Esophagus squamous epithelium (tissue), 5 donors: ENCODE measurements at places on chromosomes 1 and 21.

- no peaks in the 10 kb centered on the region for H3K36me3 ChIP-seq
- H3K27me3 ChIP-seq, result peaks cover 14% of the 10 kb centered on the region
- H3K27ac ChIP-seq, result no peak overlapping the region
- no peak overlapping the region for H3K4me3 ChIP-seq
Measured at GRCh38 chr1:208557046-208557722, 313.0 kb upstream of the PLXNA2 start.

DNA sequence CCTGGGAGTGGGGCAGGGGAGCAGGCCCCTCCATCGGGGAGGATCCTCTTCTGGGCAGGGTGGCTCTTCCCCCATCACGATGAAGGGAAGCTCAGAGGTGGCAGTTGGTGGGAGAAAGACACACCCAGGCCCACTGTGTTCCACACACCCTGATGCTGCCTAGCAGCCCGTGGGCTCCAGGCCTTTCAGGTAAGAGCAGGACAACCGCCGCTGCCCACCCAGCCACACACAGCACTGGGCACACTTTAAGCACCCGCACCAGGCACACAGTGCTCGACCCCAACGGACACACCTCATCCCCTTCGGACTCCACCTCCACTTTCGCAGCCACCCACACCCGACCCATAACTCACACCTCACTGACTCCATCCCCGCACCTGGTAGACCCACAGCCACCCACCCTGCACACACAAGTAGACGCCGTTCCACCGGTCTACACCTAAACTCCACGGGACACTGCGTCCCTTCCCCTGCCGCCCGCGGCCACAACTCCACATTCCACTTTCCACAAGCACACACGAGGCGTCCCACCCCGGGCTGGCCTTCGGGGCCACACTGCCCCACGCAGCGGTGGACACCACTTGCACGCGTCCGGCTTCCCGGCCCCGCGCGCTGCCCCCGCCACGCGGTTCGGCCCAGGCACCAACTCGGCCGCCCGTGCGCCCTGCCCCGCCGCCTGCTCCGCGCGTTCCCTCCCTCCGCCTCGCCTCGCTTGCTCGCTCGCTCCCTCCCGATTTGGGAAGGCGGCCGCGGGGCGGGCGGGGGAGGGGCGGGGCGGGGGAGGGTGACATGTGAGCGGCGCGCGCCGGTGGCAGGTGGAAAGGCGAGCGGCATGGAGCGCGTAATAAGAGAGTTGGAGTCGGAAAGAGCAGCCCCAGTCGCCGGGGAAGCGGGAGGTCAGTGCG is at the start of gene KCNQ4:
Gene KCNQ4, plus strand, starts transcription at position 787 of the 905 bp plus-strand sequence. CDS start 307 bp downstream, outside the sequence.
- no peaks in the 10 kb centered on the region for H3K27me3 ChIP-seq
- H3K27ac ChIP-seq, result peak within 1 kb of the TSS; percentile 87
- DNase-seq, result no peak
- H3K4me3 ChIP-seq, result peak within 1 kb of the TSS; percentile 54

DNA sequence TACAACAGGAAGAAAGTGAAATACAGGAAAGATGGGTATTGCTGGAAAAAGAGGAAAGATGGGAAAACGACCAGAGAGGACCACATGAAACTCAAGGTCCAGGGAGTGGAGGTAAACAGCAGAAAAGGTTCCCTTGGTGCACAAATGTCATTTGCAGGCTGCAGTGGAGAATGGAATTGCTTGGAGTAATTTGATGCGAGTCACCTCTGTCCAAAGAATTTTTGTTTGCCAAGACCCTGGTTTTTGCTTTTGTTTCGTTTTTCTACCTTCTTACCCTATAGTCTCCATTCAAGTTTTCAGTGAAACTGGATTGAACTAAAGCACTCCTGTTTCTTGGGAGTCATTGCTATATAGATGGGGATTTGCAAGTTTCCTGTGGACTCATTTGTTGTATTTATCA is 464.3 kb downstream of the CAMTA1 start:
- H3K27ac ChIP-seq, result no peak overlapping the region
- H3K4me3 ChIP-seq, result no peak overlapping the region
- no peaks in the 10 kb centered on the region for H3K4me1 ChIP-seq
- no peaks in the 10 kb centered on the region for H3K36me3 ChIP-seq

- no peaks in the 10 kb centered on the region for H3K4me1 ChIP-seq
- H3K27me3 ChIP-seq, result no peaks in the 10 kb centered on the region
- no peak overlapping the region for H3K4me3 ChIP-seq
- H3K36me3 ChIP-seq, result no peaks in the 10 kb centered on the region
- no peak overlapping the region for H3K27ac ChIP-seq
- DNase-seq, result no peak
Measured at GRCh38 chr1:56712150-56712549, 67.0 kb downstream of the PRKAA2 start.

- DNase-seq, result no peak
- H3K4me1 ChIP-seq, result peaks cover 4% of the 10 kb centered on the region
- H3K27me3 ChIP-seq, result no peaks in the 10 kb centered on the region
- H3K4me3 ChIP-seq, result no peak overlapping the region
- no peaks in the 10 kb centered on the region for H3K36me3 ChIP-seq
Measured at GRCh38 chr1:183019860-183020259, 3.4 kb upstream of the LAMC1 start.

DNA sequence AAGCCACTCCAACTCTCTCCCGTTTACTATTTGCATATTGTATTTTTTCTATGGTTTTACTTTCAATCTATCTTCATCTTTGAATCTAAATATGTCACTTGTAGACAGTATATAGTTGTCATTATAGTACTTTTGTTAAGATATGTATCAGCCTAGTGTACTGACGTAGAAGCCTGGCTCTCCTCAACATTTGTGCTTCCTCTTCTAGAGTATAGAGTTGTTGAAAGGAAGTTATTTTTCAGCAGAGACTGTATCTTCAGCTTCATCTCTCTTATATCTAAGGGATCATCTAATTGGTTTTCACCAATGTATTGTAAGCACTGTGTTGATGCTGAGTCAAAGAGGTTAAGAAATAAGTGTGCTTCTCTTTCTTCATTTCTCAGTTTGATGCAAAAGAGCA is 192.8 kb downstream of the LMO4 start:
- H3K27me3 ChIP-seq, result no peaks in the 10 kb centered on the region
- no peak overlapping the region for H3K4me3 ChIP-seq
- H3K27ac ChIP-seq, result no peak overlapping the region
- H3K4me1 ChIP-seq, result peaks cover 14% of the 10 kb centered on the region

DNA sequence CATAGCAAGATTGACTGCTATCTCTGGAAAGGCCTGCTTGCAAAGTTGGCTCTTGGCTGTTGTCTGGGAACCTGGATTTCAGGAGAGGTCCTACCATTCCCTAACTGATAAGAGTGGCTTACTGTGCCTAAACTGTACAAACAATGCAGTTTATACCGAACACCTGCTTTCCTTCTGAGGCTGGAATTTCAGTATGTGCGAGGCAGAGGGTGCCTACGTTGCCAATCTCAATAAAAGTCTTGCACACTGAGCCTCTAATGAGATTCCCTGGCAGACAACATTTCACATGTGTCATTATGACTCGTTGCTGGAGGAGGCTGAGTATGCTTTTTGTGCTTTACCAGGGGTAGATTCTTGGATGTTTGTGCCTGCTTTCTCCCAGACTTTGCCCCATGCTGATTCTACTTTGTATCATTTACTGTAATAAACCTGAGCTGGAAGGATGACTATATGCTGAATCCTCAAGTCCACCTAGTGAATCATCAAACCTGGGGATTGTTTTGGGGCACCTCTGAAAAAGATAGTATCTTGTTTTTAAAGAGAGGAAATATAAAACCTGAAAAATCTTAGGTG is 58.9 kb upstream of the GNG4 start:
- no peaks in the 10 kb centered on the region for H3K4me1 ChIP-seq
- no peak overlapping the region for H3K27ac ChIP-seq
- no peaks in the 10 kb centered on the region for H3K27me3 ChIP-seq
- H3K4me3 ChIP-seq, result no peak overlapping the region
- no peaks in the 10 kb centered on the region for H3K36me3 ChIP-seq

DNA sequence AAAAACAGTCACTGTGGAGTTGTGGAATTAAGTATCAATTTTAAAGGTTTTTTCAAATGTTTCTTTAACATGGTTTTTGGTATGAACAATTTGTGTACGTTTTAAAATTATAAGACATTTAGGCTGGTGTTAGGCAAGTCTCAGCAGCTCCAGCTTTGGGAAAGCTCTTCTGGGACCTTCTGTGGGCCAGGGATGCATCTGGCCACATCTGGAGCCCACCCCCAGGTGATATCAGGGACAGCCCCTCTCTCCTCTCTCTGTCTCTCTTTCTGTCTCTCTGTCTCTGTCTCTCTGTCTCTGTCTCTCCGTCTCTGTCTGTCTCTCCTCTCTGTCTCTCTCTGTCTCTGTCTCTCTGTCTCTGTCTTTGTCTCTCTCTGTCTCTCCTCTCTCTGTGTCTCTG is 1.3 kb upstream of the COL6A1 start:
- no peak overlapping the region for H3K4me3 ChIP-seq
- peak overlapping the region; percentile 83 for H3K27ac ChIP-seq
- DNase-seq, result no peak

- no peak overlapping the region for H3K4me3 ChIP-seq
- H3K4me1 ChIP-seq, result no peaks in the 10 kb centered on the region
- no peaks in the 10 kb centered on the region for H3K27me3 ChIP-seq
Measured at GRCh38 chr1:104266612-104267011, 516.9 kb downstream of the AMY1C start.

DNA sequence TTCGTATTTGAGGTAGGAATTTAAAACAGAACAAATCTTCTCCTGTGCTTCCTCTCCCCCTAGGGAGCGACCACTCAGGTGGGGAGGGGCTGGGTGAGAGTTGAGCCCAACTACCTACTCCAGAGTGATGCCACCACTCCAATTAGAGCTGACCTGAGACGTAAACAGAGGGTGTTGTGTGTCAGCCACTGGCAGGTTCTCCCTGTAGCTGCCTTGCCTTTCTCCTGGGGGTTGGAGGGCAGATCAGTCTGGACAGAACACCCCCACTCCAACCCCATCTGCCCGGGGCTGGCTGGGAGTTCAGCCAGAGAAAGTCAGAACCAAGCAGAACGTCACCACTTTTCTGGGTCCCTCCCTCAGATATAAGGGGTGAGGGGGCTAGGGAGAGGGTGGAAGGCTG is 2.0 kb downstream of the HPDL start:
- no peak overlapping the region for H3K27ac ChIP-seq
- no peak for DNase-seq
- peaks cover 6% of the 10 kb centered on the region for H3K36me3 ChIP-seq

- H3K4me3 ChIP-seq, result no peak overlapping the region
- H3K4me1 ChIP-seq, result no peaks in the 10 kb centered on the region
- H3K27me3 ChIP-seq, result no peaks in the 10 kb centered on the region
- no peaks in the 10 kb centered on the region for H3K36me3 ChIP-seq
Measured at GRCh38 chr1:199684686-199685273, 342.7 kb upstream of the NR5A2 start.

DNA sequence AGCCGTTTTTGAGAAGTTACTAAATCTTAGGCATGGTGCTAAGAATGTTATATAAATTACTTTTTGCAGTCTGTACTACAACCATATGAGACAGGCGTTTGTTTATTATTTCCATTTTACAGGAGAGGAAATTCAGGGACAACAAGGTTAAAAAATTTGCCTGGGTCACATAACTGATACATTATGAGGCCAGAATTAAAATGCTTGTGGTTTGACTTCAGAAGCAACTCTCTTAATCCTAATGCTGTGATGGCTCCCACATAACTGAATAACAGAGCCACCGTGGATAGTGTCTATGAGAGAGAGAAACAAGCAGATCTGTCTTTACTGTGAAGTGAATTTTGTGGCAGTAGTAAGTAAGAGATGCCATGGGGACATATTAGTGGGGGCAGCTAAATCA is 184.9 kb downstream of the NCAM2 start:
- no peaks in the 10 kb centered on the region for H3K36me3 ChIP-seq
- H3K27ac ChIP-seq, result no peak overlapping the region
- DNase-seq, result no peak
- H3K4me1 ChIP-seq, result no peaks in the 10 kb centered on the region
- H3K27me3 ChIP-seq, result no peaks in the 10 kb centered on the region

GRCh38 chr1:20380175-20380574 is 89.5 kb downstream of the VWA5B1 start:
- no peaks in the 10 kb centered on the region for H3K36me3 ChIP-seq
- no peaks in the 10 kb centered on the region for H3K4me1 ChIP-seq
- no peaks in the 10 kb centered on the region for H3K27me3 ChIP-seq
- no peak for DNase-seq
- no peak overlapping the region for H3K4me3 ChIP-seq
- no peak overlapping the region for H3K27ac ChIP-seq

- H3K4me3 ChIP-seq, result peak overlapping the region; percentile 55
- H3K27me3 ChIP-seq, result no peaks in the 10 kb centered on the region
- peak overlapping the region; percentile 99 for H3K27ac ChIP-seq
- H3K4me1 ChIP-seq, result peaks cover 50% of the 10 kb centered on the region
- no peaks in the 10 kb centered on the region for H3K36me3 ChIP-seq
Measured at GRCh38 chr1:156502894-156503697, 2.5 kb upstream of the MEF2D start.

DNA sequence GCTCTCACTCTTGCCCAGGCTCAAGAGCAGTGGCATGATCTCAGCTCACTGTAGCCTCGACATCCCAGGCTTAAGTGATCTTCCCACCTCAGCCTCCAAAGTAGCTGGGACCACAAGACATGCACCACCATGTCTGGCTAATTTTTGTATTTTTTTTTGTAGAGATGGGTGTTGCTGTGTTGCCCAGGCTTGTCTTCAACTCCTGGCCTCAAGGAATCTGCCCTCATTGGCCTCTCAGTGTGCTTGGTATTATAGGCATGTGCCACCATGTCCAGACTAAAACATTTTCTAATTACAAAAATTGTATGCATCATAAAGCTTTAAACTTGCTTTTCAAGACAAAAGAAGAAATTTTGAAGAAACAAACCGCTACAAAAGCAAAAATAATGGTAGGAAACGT is 20.1 kb downstream of the CBR1 start:
- no peak for DNase-seq
- no peaks in the 10 kb centered on the region for H3K36me3 ChIP-seq
- no peaks in the 10 kb centered on the region for H3K27me3 ChIP-seq
- H3K4me1 ChIP-seq, result no peaks in the 10 kb centered on the region
- no peak overlapping the region for H3K4me3 ChIP-seq
- peak overlapping the region; percentile 58 for H3K27ac ChIP-seq

DNA sequence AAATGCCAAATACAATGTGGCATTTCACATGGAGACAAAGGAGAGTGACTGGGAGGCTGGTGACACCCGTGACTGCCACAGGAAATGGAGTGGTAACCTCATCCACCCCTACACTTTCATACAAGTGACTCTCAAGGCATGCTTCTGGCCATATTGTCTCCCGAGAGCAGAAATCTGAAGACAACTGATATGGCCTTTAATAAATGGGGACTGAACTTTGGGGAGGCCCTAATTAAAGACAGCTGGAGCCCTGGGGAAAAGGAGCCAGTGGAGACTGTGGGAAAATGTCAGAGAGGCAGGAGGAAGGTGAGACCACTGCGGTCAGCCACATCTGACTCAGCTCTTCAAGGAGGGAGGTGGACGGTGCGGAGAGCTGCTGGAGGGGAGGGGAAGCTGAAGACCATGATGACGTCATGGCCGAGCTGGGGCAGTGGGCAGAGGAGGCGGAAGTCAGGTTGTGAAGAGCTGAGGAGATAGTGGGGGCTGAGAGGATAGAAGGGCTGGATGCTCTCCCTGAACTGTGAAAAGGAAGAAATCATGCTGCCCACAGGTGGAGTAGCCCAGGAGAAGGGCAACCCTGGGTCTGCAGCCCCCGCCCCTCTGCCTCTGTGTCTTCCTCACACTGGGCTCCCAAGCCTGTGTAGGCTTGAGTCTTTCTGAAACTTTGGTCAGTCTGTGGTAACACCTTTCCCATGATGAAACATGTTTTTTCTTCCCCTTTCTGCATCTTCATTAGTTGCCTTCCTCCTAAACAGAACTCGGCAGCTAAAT is 14.0 kb upstream of the NCF2 start:
- no peak overlapping the region for H3K4me3 ChIP-seq
- peaks cover 20% of the 10 kb centered on the region for H3K4me1 ChIP-seq
- H3K27me3 ChIP-seq, result no peaks in the 10 kb centered on the region
- no peak for DNase-seq
